ENCODE measurements at places on chromosomes 2 and 18. TPM values are rescaled to one million over a fixed set of nuclear protein-coding genes. Genes with fewer than 3 reads are reported as not detected.

DNA sequence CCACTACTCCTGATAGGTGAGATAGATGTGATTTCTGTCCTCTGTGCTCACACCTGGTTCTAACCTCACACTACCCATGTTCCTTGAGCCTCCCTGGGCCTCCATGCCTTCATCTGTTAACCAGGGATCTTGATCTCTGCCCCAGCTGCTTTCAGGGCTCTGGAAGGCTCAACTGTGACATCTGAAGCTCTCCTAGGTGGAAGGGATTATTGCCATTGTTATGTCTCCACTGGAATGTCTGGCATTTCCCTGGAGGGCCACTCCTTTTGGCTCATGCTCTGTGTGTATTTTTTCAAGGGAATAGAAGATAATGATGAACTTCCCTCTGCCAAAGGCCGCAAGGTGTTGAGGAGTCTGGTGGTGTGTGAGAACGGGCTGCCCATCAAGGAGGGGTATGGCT lies 41.2 kb downstream of the PCARE start:
- DNase-seq = no peak

- no peak for DNase-seq
Measured at GRCh38 chr18:62978251-62979049, 263.1 kb downstream of the PHLPP1 start.

- DNase-seq = no peak
Measured at GRCh38 chr2:179936654-179937053, 70.4 kb downstream of the CWC22 start.

- no peak for DNase-seq
Measured at GRCh38 chr2:232236200-232236599, 142.4 kb upstream of the ALPP start.

The HOXD13 gene
- total RNA-seq = not detected

DNA sequence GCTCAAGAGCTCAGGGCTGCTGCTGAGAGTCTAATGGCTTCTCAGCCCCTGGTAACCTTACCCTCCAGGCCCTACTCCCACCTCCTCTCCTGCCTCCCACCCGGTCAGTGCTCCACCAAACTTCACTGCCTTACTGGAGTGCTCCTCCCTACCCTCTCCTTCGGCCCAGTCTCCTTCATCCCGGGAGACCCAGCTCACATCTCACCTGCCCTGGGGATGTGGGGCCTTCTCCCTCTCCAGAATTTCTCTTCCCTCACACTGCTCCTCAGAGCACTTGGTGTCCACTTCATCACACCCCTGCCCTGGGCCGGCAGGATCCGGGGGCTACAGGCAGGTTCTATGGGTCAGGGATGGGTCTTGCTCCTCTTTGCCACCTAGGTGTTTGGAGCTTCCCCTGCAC lies 21.6 kb downstream of the PTPN18 start:
- DNase-seq = peak; percentile 31

The GALR1 gene
- total RNA-seq = not detected

- DNase-seq = no peak
Measured at GRCh38 chr18:55076643-55077218, 117.5 kb upstream of the CCDC68 start.

The ARID5A gene
- 18.1 TPM for total RNA-seq

DNA sequence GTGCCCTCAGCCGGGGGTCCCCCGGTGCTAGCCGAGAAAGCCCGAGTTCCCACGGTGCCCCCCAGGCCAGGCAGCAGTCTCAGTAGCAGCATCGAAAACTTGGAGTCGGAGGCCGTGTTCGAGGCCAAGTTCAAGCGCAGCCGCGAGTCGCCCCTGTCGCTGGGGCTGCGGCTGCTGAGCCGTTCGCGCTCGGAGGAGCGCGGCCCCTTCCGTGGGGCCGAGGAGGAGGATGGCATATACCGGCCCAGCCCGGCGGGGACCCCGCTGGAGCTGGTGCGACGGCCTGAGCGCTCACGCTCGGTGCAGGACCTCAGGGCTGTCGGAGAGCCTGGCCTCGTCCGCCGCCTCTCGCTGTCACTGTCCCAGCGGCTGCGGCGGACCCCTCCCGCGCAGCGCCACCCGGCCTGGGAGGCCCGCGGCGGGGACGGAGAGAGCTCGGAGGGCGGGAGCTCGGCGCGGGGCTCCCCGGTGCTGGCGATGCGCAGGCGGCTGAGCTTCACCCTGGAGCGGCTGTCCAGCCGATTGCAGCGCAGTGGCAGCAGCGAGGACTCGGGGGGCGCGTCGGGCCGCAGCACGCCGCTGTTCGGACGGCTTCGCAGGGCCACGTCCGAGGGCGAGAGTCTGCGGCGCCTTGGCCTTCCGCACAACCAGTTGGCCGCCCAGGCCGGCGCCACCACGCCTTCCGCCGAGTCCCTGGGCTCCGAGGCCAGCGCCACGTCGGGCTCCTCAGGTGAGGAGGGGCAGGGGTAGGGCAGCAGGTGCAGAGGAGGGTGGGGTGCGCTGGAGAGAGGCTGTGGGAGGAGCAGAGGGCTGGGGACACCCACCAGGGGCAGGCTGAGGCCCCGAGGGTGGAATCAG lies 14.1 kb upstream of the GMPPA start:
- DNase-seq = no peak

DNA sequence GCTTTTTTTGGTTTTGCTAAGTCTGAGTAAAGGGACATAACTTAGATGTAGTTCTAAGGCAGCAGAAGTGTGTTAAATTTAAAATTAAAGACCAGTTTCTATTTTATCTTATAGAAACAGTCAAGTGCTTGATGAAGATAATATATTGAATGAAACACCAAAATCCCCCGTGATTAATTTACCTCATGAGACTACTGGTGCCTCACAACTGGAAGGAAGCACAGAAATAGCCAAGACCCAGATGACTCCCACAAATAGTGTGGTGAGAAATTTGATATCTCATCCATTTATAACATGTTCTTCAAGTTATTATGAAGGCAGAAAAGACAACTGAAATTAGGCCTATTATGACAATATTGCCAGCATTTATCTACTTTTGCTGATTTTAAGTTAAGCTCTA lies 45.6 kb downstream of the APLF start:
- DNase-seq = no peak

- DNase-seq = peak; percentile 80
Measured at GRCh38 chr18:46334868-46335281, 230.7 kb downstream of the HAUS1 start.

- DNase-seq = no peak
Measured at GRCh38 chr18:50696929-50697328, 122.9 kb downstream of the MRO start.

The TCF7L1 gene
- total RNA-seq = 4.8 TPM

The GATA6 gene
- total RNA-seq = 6.7 TPM

The UGT1A9 gene
- total RNA-seq = not detected

GRCh38 chr2:18835787-18836186 lies 246.4 kb upstream of the NT5C1B start:
- DNase-seq = no peak

GRCh38 chr18:25262920-25263319 lies 89.0 kb downstream of the ZNF521 start:
- DNase-seq = no peak

GRCh38 chr2:216163518-216163917 lies 54.4 kb downstream of the XRCC5 start:
- DNase-seq = no peak

DNA sequence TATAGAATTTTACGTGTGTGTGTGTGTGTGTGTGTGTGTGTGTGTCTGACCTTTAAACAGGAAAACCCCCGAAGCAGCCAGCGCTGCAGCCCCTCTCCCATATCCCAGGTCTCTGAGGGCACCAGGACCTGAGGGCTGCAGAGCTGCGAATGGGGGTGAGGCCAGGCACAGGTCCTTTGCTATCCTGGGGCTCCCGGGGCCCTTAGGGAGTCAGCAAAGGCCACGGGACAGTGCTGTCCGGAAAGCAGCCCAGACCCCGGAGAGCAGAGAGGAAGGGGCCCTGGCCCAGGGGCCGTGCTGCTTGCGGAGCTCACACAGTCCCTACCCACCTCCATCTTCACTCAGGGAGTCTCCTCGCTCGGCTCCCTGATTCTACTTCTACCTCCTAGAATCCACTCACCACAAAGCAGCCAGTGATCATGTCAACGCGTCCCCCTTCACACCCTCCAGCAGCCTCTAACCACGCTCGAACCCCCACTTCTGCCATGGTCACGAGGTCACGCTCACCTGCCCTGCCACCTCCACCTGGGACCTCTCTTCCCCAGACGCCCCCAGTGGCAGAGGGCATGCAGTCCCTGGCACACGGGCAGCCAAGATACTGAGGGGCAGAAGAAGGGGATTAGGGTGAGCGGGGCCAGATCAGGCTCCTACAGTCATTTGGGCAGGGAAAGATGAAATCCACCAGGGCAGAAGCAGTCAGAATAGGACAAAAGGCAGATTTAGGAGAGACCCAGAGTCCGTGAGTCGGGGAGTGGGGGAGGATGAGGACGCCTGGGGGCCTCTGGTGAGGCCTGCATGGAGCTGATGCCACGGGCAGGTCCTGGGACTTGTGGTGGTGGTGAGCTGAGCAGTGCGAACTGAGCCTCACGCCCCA lies 86.7 kb downstream of the USP40 start:
- no peak for DNase-seq

- DNase-seq = no peak
Measured at GRCh38 chr2:65464604-65465003, 32.2 kb upstream of the SPRED2 start.

- DNase-seq = no peak
Measured at GRCh38 chr2:140154706-140155105, 1374.5 kb upstream of the NXPH2 start.

- DNase-seq = no peak
Measured at GRCh38 chr2:29311458-29311857, 196.2 kb downstream of the CLIP4 start.

DNA sequence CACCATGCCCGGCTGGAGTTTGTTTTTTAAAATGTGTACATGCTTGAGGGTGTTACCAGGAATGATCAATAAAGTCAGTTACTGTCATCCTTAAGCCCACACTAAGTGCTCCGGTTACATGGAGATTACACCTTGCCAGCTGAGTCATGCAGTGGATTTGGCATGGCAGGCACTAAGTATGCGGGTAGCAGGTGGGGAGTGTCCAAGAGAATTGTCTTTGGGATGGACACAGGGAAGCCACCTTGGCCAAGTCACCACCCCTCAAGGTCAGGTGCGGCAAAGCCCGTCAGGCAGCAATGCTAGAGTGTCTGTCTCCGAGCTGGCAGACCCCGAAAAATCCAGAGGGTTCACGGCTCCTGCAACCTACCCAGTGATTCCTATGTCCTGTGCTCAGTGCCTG lies 54.8 kb downstream of the GBX2 start:
- no peak for DNase-seq

The FIGN gene
- total RNA-seq = 0.88 TPM

DNA sequence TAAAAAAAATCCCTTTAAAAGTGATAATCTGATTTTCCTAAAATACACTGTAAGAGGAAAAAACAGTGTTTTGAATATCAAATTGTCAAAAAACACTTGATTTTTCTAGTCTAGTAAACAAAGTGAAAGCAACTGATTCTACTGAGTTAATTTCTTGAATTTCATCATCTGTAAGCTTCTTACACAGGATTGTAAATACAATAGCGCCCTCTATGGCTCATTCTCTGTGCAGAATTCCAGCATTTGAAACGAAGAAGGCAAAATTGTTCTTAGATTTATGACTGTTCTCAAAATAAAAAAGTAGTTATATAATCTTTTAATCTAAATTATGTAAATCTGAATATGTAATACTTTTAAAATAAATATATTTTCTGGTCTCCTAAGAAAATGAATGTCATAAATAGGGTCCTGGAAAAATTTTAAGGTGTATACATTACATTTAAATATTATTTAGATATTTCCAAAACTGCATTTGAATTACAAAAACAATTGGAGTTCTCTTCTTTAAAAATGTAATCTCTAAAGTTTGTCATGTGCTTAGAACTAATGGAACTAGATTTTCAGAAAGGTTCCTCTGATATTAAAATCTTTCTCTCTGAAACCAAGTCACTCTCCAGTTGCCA lies 176.9 kb upstream of the MC4R start:
- no peak for DNase-seq

- no peak for DNase-seq
Measured at GRCh38 chr2:9135822-9136558, 70.6 kb upstream of the ASAP2 start.

GRCh38 chr2:117714110-117714509 lies 100.4 kb upstream of the DDX18 start:
- DNase-seq = no peak

The TEX261 gene
- total RNA-seq = 17.9 TPM

DNA sequence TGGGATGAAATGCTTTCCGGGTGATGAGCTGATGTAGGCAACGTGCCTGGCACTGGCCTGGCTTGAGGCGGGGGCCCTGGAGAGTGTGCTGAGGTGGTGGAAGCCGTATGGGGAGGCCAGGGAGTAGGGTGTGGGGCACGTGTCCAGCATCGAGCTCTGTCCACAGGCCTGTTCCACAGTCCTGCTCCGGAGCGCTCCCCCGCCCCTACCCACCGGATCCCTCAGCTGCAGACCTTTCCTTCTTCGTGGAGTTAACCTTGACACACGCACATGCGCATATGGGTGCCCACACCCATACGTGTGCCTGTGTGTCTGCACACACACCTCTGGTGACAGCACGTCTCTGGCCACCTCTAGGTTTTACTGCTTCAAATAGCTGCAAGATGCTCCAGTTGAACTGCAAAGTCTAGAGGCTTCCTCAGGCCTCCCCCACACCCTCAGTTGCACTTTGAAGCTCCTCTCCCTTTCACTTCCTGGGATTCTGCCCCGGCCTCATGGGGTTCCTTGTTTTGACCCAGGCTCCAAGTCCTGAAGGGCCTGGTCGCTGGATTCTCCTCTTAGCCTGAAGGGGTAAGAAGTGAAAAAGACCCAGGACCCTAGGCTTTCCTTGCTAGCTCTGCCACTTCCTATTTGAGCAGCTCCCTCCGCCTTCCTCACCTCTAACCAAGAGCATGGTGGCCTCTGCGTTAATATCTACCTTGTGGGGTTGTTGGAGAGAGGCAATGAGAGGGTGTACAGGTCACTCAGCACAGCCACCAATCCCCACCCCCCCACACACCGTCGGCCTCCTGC lies 49.5 kb downstream of the INHBB start:
- no peak for DNase-seq

DNA sequence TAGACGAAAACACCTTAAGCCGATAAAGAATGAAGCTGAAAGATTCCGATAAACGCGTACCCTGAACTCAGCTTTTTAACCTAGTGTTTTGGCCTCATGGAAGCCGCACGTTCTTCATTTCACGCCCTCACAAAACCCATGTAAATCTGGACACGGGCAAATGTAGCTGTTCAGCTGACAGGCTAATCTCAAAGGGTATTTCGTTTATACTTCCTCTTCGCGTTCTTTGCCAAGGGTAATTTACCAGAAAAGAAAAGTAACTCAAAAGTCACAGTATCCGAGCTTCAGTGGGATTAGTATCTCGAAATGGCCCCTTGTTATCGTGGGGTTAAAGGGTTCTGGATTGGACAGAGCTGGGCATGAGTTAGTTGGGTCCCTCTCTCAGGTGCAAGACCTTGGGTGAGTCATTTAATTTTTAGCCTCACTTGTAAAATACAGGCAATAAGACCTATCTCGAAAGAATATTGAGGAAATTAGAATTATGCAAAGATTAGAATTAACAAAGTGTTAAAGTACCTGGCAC lies 22.0 kb upstream of the STPG4 start:
- DNase-seq = no peak

GRCh38 chr2:178213991-178214390 lies 19.7 kb downstream of the OSBPL6 start:
- DNase-seq = no peak

- DNase-seq = peak; percentile 67
Measured at GRCh38 chr2:233443511-233444183, 89.4 kb downstream of the DGKD start.

GRCh38 chr2:195779491-195779890 lies 122.5 kb downstream of the SLC39A10 start:
- no peak for DNase-seq

Data from lower leg skin (tissue), 4 donors.